Bronchus fibroblast of lung (primary cell): ENCODE measurements at places on chromosomes 12 and 14. TPM values are rescaled to one million over a fixed set of nuclear protein-coding genes. Genes with fewer than 3 reads are reported as not detected.

Gene KRT82
- not detected in 2 replicates for total RNA-seq

Gene CD163L1
- 0.15 and 0.17 TPM in 2 replicates for total RNA-seq

Gene MYF5
- not detected in 2 replicates for total RNA-seq

Gene PTHLH
- total RNA-seq = not detected in 2 replicates

Gene NGB
- not detected in 2 replicates for total RNA-seq

Gene LBHD2
- not detected in 2 replicates for total RNA-seq

Gene KRT6A
- 0.17 and 0.30 TPM in 2 replicates for total RNA-seq

Gene LTBP2
- 16.2 and 19.5 TPM in 2 replicates for total RNA-seq

Gene IFNG-AS1
- total RNA-seq = not detected in 2 replicates

Gene SLC25A47
- total RNA-seq = not detected in 2 replicates

Gene TSPAN19
- under 0.01 TPM in 1 of 2 replicates, not detected in the other for total RNA-seq

Gene TGM1
- total RNA-seq = 0.45 and 1.2 TPM in 2 replicates

Gene OVCH1
- total RNA-seq = not detected in 2 replicates

Gene ANG
- 6.7 and 7.9 TPM in 2 replicates for total RNA-seq

Gene CACNA1C
- under 0.01 and 0.74 TPM in 2 replicates for total RNA-seq

Gene KCNK10
- total RNA-seq = not detected in 2 replicates

Gene C12orf42
- total RNA-seq = not detected in 2 replicates

Gene KERA
- total RNA-seq = not detected in 2 replicates

Gene PLEK2
- 4.3 and 5.4 TPM in 2 replicates for total RNA-seq

Gene OR4K1
- not detected in 2 replicates for total RNA-seq

Gene ARHGEF25
- 15.6 and 16.5 TPM in 2 replicates for total RNA-seq

Gene GRIN2B
- not detected in 2 replicates for total RNA-seq

Gene KCNH3
- 0.30 and 2.2 TPM in 2 replicates for total RNA-seq

Gene INHBE
- total RNA-seq = 8.0 and 10.9 TPM in 2 replicates

Gene CLECL1
- not detected in 2 replicates for total RNA-seq

Gene KRT6C
- total RNA-seq = not detected in 2 replicates

Gene SH2B3
- total RNA-seq = 28.1 and 29.4 TPM in 2 replicates

Gene POLR3B
- 9.8 and 10.1 TPM in 2 replicates for total RNA-seq

Gene PZP
- not detected in 2 replicates for total RNA-seq

Gene CAPZA3
- total RNA-seq = not detected in 2 replicates

Gene A2M
- total RNA-seq = 4.4 and 5.6 TPM in 2 replicates

Gene KRT78
- total RNA-seq = not detected in 2 replicates

Gene C14orf180
- not detected in 2 replicates for total RNA-seq

Gene STON2
- total RNA-seq = 0.15 and 0.50 TPM in 2 replicates

Gene NELL2
- 1.5 TPM in 1 of 2 replicates, not detected in the other for total RNA-seq

Gene MLF2
- 235 and 236 TPM in 2 replicates for total RNA-seq

Gene MGAT4C
- total RNA-seq = not detected in 2 replicates

Gene NRIP2
- total RNA-seq = not detected in 2 replicates

Gene RTN1
- total RNA-seq = under 0.01 and 0.59 TPM in 2 replicates

Gene RIMBP2
- not detected in 2 replicates for total RNA-seq

Gene ALG10
- 6.1 and 7.9 TPM in 2 replicates for total RNA-seq

Gene GUCY2C
- not detected in 2 replicates for total RNA-seq

Gene TMEM119
- 67.8 and 72.6 TPM in 2 replicates for total RNA-seq

Gene ACOT4
- 1.6 and 1.8 TPM in 2 replicates for total RNA-seq

Gene GALNT9
- total RNA-seq = 0.67 TPM in 1 of 2 replicates, not detected in the other

Gene ADAM20
- 0.15 TPM in 1 of 2 replicates, not detected in the other for total RNA-seq

Gene CLEC4C
- not detected in 2 replicates for total RNA-seq

Gene ADAM21
- under 0.01 and 0.59 TPM in 2 replicates for total RNA-seq

Gene CRIP2
- total RNA-seq = 102 and 104 TPM in 2 replicates

Gene LHX5
- total RNA-seq = not detected in 2 replicates

Gene HIGD1C
- total RNA-seq = not detected in 2 replicates

Gene PIANP
- total RNA-seq = 0.17 and 0.74 TPM in 2 replicates
